ENCODE measurements at places on chromosomes 12 and 14.

DNA sequence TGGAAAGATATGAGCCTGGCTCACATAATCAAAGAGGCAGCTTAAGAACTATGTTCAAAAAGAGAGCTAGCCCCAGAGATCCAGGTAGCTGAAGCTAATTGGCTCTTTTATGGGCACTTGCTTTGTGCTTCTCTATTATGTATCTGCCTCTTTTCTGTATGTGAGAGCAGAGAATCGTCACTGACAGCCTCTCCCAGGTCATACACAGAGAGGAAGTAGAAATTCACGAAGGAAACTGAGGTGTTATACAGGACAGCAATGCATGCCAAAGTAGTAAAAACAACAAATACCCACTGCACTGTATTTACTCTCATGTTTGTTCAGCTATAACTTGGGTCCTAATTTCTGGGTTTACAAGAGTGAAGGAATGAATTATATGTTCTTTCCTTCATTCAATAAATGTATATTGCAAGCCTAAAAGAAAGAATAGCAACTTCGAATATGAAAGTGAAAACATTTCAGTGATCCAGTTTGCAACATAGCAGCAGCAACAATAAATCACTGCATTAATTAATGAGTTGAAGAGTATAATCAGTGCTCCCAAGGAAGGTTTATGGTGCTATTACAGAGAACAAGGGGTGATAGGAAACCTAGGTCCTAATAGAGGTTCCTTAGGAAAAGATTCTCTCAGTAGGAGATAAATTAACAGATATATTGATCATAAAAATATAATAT is 47.1 kb upstream of the ATXN7L3B start:
- no peak for DNase-seq

- no peak for DNase-seq
These were observed 398.3 kb downstream of the APAF1 start for GRCh38 chr12:99043319-99043914.

GRCh38 chr12:53048033-53048779 is 1.7 kb upstream of the TNS2 start:
- no peak for DNase-seq

DNA sequence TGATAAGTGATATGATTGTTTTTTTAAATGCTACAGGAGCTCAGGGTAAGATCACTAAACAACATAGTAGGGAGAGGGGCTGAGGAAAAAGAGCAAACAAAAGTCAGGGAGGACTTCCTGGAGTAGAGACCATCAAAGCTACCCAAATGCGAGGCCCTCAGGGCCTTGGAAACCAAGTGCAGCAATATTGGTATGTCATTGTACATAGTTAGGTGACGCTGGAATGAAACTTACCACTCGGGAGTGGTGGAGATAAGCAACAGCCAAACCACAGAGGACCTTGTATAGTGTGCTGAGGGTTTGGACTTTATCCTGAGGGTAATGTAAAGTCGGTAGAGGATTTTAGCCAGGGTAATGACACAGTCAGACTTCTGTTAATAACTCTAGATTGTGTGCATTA is 13.8 kb downstream of the KITLG start:
- no peak for DNase-seq

DNA sequence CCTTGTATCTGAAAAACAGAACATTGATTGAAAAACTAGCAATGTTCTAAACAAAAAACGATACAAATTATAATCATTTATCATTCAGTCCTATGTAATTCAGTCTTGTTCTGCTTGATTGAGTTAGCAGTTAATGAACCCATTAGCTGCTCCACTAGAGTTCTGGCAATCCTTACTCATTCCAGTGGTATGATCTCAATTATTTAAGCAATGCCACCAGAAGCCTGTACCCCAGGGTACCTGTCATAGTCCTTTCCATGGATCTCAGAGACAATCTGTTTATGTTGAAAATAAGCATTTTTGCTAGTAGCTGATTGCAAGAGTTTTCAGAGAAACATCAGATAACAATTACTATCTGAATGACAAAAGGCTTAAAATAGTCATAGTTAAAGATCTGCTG is 115.9 kb downstream of the UNC79 start:
- DNase-seq, result no peak

GRCh38 chr14:70391493-70392391 is 25.1 kb downstream of the SYNJ2BP start:
- DNase-seq, result no peak

DNA sequence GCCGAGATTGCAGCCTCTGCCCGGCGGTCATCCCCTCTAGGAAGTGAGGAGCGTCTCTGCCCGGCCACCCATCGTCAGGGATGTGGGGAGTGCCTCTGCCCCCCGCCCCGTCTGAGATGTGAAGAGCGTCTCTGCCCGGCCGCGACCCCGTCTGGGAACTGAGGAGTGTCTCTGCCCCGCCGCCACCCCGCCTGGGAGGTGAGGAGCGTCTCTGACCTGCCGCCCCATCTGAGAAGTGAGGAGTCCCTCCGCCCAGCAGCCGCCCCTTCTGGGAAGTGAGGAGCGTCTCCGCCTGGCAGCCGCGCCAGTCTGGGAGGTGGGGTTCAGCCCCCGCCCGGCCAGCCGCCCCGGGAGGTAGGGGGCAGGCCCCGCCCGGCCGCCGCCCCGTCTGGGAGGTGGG is 544.0 kb downstream of the CCER1 start:
- DNase-seq, result no peak

DNA sequence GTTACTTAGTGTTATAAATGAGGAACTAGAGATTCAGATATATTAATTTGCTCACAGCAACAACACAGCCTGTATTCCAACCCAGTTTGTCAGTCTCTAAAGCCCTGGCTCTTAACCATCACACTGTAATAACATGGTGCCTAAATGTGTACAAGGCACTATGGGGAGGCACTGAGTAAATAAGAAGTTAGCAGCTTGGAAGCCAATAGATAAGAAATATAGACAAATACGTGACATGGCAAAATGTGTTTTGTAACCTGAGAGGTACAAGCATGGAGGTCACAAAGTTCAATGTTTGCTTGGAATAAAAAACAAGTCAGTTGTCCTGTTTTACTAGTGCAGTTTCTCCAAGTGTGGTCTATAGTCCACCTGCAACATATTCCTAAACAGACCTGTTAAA is 16.3 kb upstream of the SLCO1A2 start:
- DNase-seq, result no peak

DNA sequence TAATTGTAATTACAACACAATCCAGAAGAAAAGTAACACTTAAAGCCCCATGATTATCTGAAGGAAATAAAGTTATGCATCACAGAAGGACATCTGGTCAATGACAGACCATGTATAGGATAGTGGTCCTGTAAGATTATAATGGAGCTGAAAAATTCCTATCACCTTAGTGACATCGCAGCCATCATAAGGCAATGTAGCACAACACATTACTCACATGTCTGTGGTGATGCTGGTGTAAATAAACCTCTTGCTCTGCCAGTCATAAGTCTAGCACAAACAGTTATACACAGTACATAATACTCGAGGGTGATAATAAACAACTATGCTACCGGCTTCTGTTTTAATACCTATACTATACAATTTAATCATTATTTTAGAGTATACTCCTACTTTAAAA is 11.2 kb downstream of the ATG2B start:
- DNase-seq, result no peak

GRCh38 chr12:34393821-34394150 is 371.5 kb downstream of the ALG10 start:
- DNase-seq, result no peak

- DNase-seq, result no peak
These were observed 26.2 kb upstream of the BICD1 start for GRCh38 chr12:32080435-32080834.

- no peak for DNase-seq
These were observed 43.1 kb upstream of the DLK1 start for GRCh38 chr14:100683578-100683977.

DNA sequence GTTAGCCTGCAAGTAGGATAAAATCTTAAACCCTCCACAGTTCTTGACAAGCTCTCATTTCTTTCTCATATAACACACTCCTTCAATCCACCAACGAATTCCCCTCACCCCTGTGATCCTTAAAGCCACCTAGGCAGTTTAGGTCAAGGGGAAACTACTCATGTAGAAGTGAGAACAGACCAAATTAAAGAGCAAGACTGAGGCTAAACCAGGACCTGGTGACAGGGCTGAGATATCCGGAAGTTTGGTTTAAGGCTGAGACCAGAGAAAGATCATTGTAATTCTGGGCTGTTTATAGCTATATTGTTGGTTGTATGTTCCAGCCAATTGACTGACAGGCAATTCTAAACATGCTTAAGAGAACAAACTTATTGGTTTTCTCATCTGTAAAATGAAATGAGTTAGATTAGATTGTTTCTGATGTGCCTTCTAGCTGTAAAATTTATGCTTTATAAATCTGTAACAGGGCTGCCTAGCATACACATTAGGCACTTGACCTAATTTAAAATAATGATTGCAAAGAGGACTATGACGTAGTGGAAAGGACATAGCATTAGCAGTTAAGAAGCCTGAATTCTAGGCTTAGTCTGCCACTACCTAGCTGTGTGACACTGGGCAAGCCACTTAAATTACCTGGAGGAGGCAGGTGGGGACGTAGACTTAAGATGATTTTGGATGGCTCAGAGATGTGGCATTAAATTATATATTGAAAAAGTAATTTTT is 53.9 kb upstream of the PTGR2 start:
- DNase-seq, result no peak

GRCh38 chr12:68614105-68614679 is 3.5 kb downstream of the RAP1B start:
- no peak for DNase-seq

DNA sequence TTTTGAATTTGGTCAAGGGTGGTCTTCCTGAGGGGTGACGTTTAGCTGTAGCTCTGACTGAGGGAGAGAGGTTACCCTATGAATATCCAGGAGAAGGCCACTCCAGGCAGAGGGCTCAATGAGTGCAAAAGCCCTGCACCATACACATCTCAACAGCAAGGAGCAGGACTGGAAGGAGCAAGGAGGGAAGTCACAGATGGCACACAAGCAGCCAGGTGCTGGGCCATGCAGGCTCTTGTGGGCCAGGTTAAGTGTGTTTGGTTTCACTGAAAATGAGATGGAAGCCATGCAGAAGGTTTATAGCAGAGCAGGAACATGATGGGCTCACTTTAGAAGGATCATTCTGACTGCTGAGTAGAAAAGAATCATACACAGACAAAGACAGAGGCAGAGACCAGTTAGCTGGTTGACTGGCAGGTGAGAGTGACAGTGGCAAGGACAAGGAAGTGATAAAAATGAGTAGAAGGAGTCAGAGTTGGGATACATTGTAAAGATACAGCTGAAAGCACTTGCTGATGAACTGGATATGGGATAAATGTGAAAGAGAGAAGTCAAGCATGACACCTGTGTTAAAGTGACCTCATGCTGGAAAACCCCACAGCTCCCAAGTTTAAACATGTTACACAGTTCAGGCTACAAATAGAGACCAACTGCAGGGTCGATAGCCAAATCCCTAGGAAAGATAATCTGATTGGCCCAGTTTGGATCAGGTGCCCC is 81.2 kb downstream of the PRKD1 start:
- DNase-seq, result no peak

DNA sequence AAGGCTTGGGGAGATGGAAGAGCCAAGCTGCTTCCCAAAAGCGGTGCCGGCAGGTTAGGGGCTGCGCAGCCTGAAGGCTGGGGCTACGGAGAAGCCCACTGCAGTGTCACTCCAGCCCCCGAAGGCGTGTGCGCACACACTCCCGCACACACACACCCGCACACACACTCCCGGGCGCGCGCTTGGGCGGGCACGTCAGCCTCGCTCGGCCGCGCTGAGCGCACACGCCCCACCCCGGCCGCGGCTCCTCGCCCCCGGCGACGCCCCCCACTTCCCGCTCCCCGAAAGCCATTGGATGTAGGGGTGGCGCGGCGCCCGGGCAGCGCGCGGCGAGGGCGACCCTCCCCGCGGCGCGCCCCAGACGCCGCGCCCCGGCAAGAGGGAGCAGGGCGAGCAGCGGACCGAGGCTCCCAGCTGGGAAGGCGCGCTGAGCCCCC is at the start of gene KCNK10:
KCNK10 (minus strand) TSS at position 184 of the 437 bp plus-strand sequence. CDS start 471 bp downstream, outside the sequence.
- no peak for DNase-seq

DNA sequence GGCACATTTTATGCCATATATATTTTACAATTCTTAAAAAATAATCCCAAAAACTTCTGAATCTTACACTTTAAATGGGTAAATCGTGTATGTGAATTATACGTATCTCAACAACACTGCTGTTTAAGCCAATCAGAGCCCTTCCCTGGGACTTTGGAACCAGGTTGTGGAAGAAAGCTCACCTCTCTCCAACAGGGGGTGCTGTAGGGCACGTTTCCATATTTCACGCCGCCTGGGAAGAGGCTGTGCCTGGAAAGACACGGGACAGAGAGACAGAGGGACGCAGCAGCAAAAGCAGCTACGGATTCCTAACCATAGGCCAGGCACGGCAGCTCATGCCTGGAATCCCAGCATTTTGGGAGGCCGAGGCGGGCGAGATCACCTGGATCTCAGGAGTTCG is 29.4 kb upstream of the FBRSL1 start:
- DNase-seq, result no peak

DNA sequence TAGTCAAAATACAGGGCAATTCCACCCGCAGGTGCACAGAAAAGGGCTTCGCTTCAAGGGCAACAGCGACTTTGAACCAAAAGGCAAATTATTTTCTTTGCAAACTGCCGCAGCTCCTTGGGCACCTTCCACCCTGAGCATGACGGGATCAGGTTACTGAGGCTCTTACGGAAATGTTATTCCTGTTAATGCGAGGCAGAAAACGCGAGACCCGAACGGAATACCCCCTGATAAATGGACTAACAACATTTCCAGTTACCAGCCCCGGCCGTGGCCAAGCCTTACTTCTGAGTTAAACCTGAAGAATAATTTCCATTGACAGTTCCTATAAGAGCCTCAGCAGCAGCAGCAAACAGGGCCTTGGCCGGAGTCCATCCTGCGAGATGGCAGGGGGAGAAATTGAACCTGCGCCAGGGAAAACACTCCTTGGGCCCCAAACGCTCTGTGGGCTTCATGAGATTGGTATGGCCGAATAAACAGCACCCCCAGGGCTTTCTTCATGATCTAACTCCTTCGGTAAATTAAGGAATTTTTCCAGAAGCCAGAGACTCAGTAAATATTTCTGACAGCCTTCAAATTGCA is 70.0 kb upstream of the DICER1 start:
- no peak for DNase-seq

GRCh38 chr12:71297930-71298329 is 140.1 kb upstream of the TSPAN8 start:
- no peak for DNase-seq

GRCh38 chr12:86249851-86250250 is 6.3 kb downstream of the MGAT4C start:
- no peak for DNase-seq

DNA sequence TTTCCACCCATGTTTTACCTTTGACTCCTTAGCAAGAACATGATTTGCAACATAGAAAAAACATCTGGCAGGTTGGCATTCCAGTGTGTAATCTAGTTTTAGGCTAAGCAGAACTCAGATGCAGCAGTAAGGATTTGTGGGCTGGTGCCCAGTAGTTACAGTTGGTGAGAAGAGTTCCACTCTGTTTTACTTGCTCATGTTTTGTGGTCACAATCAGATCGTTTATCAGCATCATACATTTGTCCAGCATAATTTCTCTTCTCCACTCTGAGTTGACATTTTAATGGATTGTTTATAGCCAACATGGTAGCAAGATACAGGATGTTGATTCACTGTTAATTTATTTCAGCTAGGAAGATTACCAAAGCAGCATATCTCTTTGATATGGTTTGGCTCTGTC is 120.0 kb downstream of the PDE6H start:
- DNase-seq, result no peak
